ENCODE measurements at places on chromosomes 2 and 18.

DNA sequence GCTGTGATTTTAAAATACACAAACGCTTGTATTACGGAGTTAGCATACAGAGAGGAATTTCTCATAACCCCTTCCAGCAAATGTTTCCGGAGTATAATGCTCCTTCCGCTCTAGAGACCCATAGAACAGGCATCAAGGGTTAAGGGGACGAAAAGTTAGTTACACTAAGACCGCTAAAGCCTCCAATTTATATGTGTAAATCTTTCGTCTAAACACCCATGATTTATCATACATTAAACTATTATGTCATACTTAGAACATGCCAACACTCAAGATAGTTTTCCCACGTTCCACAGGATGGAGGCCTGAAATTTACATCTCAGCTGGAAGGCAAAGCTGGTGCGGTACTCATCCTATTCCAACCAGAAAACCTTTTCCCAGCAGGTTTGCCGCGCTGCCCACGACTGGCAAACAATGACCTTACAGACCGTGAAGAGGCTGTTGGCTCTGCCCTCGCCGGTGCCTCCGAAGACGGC is 650 bp downstream of the ORMDL1 start:
- peak; percentile 65 for DNase-seq

- DNase-seq = no peak
These were observed 684.0 kb upstream of the ZEB2 start for GRCh38 chr2:145203891-145204290.

- DNase-seq = peak; percentile 37
These were observed 109.0 kb upstream of the CNTNAP5 start for GRCh38 chr2:123916051-123916450.

DNA sequence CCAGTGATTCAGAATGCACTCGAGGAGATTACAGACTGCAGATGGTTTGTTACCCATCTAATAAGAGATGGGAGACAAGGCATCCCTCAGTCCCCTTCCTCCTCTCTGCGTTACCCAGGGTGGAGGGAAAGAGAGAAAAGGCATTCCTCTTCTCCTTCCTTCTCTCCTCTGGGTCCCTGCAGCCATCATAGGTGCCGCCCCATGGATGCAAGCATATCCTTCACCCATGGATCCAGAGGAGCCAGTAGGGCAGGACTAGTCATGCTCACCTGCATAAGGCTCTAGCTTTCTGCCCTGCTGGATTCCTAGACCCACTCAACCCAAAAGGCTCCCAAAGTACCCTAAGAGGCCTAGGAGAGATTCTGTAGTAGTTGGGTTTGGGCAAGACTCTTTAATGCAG is 20.4 kb downstream of the CMPK2 start:
- peak; percentile 53 for DNase-seq

DNA sequence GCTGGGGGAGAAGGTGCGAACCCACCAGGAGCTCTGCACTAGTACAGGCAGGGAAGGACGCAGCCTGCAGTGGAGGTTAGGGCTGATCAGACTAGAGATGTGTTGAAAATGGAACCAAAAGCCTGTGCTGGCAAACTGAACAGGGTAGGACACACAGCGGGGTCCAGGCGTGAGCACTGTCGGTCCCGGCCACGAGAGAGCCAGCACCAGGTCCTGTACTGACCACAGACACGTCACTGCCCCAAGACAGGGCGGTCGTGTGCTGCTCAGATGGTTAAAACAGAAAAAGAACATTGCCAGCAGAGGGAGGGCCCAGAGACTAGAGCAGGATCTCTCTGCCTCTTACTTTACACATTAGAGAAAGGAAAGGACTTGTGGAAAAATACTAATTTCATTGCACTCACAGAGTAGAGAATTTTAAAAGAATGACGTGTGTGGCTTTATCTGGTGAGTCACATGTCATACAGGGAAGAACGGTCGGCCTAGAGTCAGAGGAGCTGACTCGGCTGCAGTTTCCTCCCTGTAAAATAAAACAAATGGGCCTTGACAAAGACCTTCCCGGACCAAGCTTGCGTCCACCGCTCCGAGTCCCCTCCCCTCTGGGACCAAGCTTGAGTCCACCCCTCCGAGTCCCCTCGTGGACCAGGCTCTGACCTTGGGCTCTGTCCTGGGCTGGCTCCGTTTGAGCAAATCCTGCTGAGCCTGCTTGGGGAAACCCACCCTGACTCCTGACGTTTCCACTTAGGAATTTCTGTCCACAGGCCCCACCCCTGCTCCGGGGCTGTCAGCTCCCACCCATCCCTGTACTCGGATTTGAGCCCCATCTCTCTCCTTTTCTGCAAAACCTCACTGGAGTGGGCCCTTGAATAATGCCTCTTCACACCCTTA is 16.7 kb upstream of the ADI1 start:
- peak; percentile 52 for DNase-seq

DNA sequence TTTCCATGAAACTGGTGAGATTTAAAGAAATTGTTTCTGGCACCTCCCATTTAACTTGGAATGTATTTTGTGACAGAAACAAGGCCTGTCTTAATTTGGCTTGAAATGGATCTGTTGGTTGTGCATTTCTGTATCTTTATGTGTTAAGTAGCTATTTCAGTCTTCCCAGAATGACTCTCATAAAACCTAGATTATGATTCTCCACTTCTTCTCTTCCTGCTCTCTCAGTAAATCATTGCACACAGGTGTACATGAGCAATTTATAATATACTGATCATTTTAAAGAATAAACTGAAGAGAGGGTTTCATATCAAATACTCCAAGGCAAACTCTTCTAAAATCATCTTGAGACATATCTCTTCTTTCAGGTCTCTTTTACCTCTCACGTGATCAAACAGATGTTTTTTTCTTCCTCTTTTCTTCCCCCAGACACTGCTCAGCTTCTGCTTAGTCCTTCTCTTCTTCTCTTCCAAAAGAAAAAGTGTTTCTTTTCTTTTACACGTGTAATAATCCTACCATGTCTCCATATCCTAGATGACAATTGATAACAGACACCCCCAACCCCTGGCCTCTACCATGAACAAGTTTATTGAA is 112.0 kb downstream of the PPP1R1C start:
- DNase-seq = peak; percentile 26

- DNase-seq = no peak
These were observed 110.7 kb downstream of the ICA1L start for GRCh38 chr2:202760848-202761247.

DNA sequence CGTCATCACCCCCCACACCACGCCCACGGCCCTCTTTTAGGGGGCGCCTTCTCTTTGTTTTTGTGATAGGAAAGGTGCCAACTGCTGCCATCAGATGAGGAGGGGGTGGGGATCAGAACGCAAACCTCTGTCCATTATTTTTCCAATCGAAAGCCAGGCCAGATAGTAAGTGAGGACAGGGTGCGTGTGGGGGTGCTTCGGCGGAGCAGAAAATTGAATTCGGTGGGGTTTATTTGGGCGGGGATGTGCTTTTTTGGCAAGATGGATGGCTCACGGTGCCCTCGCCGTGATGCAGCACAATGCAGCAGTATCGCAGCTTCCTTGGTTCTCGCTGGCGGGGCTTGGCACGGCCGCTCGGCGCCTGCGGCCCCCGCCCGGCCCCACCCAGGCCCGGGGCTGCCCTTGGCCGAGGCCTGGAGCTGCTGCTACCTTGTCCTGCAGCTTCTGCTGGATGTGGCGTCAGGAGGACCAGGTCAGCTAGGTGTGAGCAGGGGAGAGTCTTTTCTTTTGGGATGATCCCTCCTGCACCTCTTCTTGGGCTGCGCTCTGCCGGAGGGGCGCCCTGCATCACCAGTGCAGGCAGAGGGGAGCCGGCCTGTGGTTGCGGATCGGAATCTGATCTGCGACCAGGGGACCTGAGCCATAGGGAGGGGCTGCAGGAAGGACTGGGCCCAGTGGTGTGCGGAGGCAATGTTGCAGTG is 1.3 kb downstream of the SPTBN1 start:
- DNase-seq = peak; percentile 17

GRCh38 chr2:164815071-164815793 is 26.4 kb downstream of the COBLL1 start:
- DNase-seq = no peak

DNA sequence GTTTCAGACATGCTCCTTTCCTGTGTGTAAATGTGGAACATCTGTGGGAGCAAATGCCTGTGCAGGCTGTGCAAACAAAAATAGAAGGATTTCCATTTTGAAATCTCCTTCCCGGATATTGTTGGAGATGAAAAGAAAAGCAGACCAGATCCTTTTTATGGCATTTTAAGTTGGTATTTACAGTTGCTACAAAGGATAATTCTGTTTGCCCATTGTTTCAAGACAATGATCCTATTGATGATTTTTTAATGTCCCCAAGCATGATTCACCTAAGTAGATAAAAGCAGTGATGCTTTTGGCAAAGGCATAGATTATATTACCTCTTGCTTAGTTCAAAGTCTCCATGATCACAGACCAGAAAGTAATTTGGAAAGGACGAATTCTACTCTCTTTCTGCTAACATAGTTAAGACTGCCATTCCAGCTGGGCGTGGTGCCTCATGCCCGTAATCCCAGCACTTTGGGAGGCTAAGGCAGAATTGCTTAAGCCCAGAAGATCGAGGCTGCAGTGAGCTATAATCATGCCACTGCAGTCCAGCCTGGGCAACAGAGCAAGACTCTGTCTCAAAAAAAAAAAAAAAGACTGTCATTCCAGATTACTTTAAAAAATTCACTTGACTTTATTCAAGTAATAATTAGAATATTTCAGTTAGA is 209.6 kb upstream of the SLC39A10 start:
- no peak for DNase-seq

GRCh38 chr18:28973324-28973723 is 796.4 kb upstream of the CDH2 start:
- no peak for DNase-seq

DNA sequence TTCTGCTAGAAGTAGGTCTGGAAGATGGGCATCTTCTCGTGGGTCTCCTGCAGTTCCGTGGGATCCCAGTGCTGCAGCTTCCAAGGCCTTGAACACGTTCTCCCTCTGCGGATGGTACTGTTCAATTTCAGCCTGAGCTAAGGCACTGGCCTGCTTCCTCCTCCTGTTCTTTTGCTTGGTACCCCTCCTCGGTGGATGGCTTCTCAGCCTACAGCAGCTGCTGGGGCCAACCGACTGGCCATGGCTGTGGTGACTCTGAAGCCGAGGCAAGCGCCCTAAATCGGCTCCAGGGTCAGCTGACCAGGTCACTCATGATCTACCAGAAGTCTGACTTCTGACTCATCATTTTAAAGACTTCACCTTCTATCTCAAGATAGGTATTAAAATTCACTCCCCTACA is 150.2 kb downstream of the NBAS start:
- DNase-seq = no peak

DNA sequence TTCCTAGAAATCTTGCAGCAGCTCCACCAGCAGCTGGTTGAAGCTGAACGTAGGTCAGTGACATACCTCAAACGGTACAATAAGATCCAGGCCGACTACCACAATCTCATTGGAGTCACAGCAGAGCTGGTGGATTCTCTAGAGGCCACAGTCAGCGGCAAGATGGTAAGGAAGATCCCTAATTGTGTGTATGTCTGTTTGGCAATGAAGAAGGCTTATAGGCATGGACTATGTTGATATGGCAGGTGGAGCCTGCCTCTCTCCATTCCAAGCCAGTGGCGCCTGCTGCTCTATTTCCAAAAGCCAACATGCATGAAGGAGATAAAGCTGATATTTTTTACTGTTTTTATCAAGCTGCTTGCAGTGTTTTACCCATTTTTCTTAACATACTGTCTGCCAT is 36.8 kb downstream of the ARMC9 start:
- peak; percentile 92 for DNase-seq

DNA sequence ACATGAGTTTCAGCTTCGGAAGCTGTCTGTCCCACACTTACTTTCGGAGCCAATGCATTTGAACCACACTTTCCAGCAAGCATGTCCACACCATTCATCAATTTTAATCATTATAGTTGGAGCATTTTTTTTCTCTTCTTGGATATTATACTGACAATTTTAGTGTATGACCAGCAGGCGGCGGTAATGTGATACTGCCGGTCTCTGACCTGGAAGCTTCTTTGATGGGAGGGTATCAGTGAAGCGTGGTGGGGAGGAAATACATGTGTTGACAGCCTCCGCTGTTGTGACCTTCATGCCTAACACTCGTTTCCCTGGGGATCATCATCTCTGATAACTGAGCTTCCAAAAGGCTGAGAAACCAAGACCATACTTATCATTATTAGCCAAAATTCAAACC is 231.7 kb downstream of the GBX2 start:
- peak; percentile 22 for DNase-seq

GRCh38 chr18:63262369-63263335 is 56.9 kb downstream of the BCL2 start:
- DNase-seq = no peak

DNA sequence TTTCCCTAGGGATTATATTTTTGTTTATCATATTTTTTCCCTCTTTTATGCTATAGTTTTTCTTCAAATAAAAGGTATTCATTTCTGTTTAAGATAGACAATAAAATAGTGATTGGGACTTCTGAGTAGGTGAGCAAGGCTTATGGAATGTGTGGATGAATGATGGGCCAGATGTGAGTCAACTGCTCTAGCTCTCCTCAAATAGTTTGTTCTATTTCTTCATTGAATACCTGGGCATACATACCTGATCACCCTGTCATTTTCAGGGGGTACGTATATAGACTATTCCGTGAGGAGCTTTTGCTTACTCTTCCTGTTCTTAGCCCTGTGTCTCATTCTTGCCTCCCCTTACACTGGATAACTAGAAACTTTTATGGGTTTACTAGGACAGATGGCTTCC is 41.9 kb downstream of the BABAM2 start:
- DNase-seq = no peak

DNA sequence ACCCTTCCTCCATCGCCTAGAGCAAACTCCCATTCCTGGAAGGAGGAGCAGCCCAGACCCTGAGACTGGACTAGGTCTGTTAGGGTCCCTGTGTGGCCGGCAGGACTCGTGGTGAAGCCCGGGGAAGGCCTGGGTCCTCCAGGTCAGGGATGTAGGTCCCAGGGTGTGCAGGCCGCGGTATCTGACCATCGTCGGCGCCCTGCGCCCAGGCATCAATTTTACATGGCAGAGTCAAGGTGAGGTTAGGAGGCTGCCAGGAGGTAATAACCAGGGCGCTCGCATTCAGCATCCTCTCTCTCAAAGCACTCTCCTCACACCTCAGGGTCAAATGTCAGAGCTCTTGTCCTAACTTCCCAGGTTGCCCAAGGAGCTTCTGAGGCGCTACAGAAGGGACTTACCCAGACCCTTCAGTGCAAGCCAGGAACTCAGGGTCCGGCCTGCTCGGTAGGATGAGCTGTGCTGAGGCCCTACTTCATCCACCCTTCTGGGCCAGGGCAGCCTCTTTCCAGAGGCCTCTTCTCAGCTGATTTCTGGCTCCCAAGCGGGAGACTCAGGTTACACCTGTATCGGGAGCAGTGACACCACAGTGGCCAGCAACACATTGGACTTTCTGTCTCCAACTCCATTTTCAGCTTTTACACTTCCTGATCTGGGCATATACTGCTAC is 628 bp downstream of the SH2D6 start:
- DNase-seq = no peak

DNA sequence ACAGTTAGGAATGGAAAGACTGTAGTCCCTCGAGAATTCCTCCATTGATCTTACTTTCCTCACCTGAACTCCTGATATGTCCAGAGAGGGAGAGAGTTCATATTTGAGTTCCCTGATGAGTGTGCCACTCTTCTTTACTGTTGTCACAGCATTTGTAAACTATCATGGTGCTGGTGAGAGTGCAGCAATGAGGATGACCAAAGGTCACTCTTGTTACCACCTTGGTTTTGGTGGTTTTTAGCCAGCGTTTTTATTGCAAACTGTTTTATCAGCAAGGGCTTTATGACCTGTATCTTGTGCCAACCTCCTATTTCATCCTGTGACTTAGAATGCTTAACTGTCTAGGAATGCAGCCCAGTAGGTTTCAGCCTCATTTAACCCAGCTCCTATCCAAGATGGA is 1062.5 kb downstream of the BCL11A start:
- DNase-seq = no peak

- no peak for DNase-seq
These were observed 7.6 kb downstream of the CYP26B1 start for GRCh38 chr2:72139874-72140620.
